A172 (cell line): ENCODE measurements at places on chromosomes 2 and 18. TPM values are rescaled to one million over a fixed set of nuclear protein-coding genes. Genes with fewer than 3 reads are reported as not detected.

- no peak for DNase-seq
These were observed 95.9 kb downstream of the GFPT1 start for GRCh38 chr2:69291004-69291650.

Gene TEX44
- total RNA-seq = not detected in 2 replicates

DNA sequence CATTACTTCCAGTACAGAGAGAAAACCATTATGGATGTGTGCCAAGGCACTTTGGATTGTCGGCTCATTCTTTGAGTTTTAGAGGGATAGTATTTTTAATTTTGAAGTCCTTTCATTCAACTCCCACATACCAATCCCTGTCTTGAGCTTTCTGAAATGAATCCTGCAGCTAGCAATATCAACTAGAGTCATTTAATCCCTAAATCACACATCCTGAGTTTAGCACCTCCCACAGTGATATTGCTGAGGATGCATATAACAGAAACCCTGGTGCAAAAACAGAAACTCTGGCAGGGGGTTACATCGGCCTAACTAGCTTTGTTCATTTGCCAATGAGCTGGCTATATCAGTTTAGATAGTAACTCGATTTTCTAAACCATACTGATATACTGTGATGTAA lies 427.3 kb downstream of the LRP1B start:
- DNase-seq = no peak

DNA sequence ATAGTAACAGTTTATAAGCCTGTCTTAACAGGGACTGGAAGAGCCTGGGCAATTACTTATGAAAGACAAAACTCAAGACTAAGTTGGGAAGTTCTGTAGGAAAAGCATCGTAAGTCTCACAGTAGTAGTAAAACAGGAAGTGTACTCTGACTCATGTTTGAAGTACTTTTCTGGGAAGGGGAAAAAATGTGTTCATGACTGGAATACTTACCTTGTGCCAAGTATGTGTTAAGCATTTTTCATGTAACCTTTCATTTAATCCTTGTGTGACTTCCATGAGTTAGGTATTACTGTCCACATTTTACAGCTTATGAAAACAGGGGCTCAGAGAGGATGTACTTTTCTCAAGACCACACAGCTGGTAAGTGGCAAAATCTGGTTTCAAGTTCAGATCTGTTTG lies 13.7 kb upstream of the SKOR2 start:
- peak; percentile 74 for DNase-seq

Gene YIPF4
- 51.1 and 51.5 TPM in 2 replicates for total RNA-seq

Gene TCF23
- total RNA-seq = not detected in 2 replicates

GRCh38 chr2:235917506-235917905 lies 250.7 kb downstream of the GBX2 start:
- no peak for DNase-seq

Gene MAB21L4
- total RNA-seq = 0.22 TPM in 1 of 2 replicates, not detected in the other

DNA sequence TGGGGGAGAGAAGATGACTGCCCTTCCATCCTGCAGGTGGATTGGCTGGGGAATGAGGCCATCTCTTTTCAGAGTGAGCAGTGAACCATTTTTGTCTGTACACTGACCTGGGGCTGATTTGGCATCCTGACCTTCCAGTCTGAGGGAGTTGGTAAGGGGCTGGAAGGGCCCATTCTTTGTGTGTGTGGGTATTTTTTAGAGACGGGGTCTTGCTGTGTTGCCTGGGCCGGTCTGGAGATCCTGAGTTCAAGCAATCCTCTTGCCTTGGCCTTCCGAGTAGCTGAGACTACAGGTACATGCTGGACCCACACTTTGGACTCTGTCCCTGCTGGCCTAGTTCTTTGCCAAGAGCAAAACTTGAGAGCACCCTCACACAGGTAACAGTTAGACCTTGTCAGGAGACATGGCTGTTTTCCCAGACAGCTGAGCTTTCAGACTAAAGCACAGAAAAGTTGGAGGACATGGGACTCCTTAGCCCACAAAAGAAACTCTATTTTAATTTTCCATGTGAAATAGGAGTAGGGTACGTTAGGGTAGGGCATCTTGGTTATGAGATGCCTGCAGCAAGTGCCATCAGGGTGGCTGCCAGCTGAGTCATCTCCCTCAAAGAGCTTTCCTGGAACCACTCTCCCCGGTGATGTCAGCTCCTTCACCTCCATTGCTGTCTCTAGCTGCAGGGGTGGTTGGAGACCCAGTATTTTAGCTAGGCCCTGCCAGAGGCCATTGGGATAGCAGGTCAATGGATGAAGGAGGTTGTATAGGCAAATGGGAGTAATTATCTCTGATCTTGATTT lies 60.7 kb downstream of the DGKD start:
- peak; percentile 92 for DNase-seq

Gene NEUROD1
- total RNA-seq = not detected in 2 replicates

- DNase-seq = no peak
These were observed 66.5 kb downstream of the CABLES1 start for GRCh38 chr18:23201741-23202140.

- no peak for DNase-seq
These were observed 328.5 kb downstream of the FIGN start for GRCh38 chr2:163407296-163407695.

DNA sequence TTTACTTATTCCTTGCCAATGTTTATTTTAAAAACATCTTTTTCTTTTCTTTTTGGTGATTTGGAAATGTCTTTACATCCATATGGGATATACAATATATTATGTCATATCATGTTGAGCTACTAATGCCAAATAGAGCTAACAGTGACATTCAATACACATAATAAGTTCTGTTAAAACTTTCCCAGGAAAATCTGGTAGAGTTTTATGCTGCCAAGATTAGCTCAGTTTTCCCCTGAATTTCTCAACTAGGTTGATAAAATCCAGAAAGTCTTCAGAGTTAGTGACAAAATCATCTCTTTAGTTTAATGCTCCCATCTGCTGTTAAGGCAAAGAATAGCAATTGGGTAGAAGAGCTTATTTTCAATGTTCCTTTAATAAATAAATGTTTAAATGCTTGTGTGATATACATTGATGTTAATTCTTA lies 9.9 kb downstream of the COL3A1 start:
- DNase-seq = peak; percentile 46

- DNase-seq = no peak
These were observed 143.4 kb downstream of the NR4A2 start for GRCh38 chr2:156189143-156189542.

Gene CDH2
- total RNA-seq = 254 and 285 TPM in 2 replicates

DNA sequence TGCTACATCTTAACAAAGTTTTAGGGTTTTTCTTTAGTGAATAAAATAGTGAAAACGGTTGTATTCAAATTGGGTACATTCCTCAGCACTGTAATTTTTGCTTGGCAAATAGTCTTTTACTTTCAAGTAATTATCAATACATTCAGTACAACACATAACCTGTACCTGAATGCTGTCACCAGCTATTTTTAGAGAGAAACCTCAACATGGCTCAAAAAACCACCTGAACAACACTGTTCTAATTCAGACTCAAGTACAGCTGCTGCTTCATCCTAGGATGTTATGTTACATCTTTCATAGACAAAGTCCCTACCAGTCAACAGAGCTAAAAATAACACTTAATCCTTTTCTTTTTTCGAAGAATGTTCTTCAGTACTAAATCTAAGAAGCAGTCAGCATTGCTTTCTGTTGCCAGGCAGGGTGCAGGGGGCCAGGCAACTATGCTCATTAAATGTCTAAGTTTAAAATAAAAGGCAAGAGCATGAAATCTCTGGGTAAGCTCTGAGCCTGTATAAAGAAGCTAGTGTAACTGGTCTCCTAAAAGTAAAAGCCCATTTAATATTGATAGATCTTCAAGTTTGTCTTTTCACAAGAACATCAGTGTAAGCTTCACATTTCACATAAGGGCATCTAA lies 20.5 kb downstream of the PDIA6 start:
- no peak for DNase-seq

DNA sequence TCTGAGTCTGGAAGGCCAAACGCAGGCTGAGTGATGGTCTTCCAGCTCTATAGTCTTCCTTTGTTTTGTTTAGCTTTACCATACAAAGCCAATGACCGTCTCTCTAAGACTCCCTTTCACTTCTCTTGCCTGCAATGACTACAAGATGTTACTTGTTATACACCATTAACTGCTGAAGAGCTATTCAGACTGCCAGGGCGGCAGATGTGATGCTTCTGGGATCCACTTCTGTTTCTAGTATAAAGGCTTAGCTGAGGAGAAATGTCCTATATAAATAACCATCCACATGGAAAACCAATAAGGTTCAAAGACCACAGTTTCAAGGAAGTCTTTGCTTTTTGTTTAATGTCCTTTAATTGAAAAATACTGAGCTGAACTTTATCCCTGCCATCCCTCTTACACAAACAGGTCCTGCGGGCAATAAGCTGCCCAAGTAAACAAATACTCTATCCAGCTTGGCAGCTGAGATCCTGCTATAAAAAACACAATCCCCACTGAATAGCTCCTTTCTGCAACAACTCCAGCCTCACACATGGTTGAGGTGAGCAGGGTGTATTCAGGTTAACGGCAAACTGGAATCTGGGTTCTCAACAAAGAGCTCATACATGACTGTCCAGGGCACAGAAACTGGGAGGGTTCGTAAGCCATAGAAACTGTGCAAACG lies 124.6 kb downstream of the VIT start:
- no peak for DNase-seq

DNA sequence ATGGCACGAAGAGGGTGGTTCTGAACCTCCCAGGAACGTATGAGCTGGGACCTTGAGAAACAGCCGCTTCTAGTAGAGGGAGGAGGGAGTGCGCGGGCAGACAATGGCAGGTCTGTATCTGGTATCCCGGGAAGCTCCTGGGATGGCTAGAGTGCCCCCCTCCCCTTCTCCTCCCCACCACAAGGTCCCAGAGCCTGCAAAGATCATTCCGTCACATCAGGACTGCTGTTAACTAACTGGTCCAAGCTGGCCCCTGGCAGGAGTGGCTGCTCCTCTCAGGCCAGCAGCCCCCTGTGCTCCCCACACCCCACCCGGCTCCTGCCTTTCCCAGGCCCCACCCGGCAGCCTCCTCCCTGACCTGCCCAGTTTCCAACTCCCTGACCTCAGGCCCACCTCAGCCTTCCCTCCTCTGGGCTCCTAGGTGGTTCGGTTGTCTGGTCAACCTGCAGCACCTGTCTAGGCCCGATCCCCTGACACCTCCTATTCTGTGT lies 75.0 kb downstream of the TPO start:
- no peak for DNase-seq
